Karpas-422 (cell line): ENCODE measurements at places on chromosomes 5 and 9. TPM values are rescaled to one million over a fixed set of nuclear protein-coding genes. Genes with fewer than 3 reads are reported as not detected.

DNA sequence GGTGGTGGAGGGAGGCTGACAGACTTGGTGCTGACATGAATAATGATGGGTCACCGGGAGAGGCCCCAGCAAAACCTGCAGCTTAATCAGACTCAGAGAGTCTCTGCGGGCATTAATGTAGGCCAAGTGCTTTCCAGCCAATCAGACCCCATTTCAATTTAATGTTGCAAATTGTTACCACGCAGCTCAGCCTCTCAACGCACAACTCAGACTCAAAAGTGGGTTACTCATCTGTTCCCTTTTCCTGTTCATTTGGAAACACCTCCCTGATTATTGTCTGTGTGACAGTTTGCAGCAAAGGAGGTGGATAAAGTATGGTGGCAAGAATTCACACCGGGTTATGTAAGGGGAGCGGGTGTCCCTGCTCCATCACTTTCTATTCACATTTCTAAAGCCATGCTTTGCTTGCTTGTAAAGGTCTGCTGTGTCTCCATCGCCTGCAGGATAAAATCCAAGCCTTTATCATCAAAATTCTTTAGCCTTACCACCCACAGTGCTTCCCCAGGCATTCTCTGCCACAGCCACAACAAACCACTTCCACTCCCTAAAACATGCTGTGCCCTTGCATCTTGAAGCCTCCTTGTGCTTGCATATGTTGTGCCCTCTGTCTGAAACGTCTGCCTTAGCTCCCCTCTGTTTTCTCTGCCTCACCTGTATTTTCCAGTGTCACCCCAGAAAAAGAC, 156.5 kb downstream of the ASTN2 start:
- DNase-seq: no peak

DNA sequence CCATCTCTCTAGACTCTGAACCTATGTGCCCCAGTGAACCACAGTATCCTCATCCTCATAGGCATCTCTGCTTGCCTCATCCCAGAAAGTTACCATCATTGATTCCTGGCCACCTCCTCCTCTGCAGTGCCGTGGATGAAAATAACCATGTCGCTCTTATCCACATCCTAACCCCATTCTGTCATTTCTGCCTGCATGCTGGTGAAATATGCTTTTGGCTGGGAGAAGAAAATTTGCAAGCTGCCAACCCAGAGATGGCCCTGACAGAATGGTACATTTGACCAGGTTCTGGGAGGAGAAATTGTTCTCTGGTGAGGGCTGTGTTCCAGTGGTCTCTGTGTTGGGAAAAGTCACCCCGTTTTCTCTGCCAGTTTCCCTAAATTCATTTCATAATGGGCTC, 149.7 kb downstream of the NMUR2 start:
- no peak for DNase-seq

- no peak for DNase-seq
Observed at GRCh38 chr9:108437656-108438055, 418.1 kb downstream of the ACTL7B start.

DNA sequence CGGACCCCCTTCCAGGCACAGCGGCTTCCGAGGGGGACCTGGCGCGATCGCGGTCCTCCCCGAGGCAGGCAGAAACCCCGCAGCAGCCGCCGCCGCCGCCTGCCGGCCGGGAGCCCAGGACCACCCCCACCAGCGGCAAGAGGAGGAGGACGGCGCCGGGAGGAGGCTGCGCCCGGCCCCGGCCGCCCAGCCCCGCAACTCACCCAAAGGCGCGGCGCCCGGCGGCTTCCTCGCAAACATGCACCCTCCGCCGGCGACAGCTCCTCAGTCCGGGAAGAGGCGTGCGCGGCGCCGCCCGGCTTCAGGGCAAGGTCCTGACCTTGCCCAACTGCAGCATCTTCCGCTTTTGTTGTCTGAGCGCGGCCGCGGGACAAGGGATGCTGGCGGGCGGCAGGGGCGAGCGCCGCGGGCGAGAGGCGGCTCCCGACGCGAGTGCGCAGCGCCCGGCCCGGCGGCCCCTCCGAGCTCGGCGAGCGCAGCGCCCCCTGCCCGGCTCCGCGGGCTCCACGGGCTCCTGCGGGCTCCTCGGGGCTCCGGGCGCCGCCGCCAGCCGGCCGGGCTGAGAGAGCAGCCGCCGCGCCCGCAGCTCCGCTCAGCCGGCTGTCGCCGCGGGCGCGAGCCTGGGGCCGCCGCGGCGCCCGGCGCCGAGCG, 507 bp downstream of the CTNND2 start:
- no peak for DNase-seq

- no peak for DNase-seq
Observed at GRCh38 chr5:23001120-23001519, 148.0 kb upstream of the CDH12 start.

DNA sequence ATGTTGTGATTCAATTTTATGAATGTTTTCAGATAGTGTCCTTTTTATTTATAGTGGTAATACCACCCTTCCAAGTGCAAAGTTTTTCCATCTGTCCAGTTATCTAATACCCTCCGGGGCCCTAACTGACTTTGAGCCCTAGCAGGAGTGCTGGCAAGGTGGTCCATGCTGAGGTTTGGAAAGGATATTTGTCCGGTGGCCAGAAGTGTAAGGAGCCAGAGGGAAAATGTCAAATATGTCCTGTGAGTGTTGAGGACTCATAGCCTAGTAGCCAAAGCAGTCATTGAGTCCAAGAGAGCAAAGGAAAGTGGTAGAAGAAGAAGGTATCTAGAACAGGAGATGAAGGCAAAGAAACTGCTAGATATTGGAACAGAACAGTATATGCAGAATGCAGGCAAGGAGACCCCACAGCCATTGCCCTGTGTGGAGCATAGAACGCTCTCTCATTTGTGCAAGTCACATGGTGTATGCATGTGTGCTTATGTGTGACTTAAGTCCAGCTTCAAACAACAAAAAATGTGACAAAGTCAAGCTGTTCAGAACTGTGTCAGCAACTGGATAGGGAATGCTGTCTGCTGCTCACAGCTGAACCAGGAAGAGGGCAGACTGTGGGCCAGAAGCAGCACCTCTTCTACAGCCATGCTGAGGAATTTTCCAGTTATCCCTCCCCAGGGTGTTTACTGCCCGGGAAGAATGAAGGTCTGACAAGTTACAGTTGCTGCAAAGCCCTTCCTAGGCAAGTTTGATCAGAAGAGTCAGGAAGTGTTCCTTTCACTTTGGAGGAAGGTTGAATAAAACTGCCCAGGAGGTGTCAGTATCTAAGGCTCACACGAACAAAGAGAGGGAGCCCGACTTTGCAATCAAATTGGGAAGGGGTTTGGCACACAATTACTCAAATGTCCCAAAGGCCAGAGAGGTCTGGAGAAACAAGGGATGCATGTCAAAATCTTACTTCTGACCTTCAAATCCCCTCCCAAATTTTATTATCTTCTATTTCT, 463.3 kb upstream of the DMAC1 start:
- DNase-seq: no peak

DNA sequence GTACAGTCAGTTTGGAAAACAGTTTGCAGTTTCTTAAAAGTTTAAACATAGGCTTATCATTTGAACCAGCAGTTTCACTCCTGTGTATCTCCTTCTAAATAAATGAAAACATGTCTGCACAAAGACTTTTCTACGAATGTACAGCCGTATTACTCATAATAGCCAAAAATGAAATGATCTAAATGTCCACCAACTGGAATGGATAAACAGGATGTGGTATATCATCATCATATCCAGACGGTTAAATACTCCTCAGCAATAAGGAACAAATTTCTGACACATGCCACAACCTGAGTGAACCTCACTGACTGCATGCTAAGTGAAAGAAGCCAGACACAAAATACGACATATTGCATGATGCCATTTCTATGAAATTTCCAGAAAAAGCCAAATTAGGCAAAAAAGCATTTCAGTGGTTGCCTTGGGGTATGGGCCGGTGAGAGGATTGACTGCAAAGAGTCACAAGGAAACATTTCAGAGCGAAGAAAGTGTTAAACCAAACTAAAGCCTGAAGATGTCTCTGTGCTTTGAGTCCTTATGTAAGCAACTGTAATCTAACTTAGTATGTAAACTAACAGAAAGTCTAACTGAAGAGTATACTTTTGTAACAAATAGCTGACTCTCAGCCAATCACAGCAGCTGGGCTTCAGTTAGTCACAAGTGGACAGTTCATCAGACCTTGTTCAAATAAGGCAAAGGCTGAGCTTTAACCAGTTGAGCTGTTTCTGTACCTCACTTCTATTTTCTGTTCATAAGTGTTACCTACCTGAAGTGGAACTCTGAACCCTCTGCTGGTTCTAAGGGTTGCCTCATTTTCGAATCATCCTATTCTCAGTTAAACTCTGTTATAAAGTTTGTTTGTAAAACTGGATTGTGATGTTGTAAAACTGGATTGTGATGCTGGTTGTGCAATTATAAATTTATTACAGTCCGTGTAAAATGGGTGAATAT, 65.2 kb downstream of the TRIO start:
- no peak for DNase-seq

GRCh38 chr5:159838551-159839222, 77.6 kb upstream of the ADRA1B start:
- DNase-seq: no peak

DNA sequence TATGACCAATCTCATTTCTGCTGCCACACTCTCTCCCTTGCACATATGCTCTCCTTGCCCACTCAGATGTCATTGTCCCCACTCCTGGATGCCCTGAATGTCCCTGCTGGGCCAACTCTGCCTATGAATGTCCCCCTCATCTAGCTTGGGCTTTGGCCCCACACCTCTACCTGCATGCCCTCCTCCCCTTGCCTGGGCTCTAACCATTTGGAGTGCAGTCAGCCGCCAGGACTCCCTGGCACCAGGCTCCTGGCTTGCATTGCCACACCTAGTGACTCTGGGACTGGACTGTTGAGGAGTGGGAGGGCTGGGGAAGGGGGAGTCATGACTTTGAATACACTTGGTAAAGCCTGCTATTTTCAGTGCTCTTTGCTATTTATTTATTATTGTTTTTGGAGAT, 41.6 kb upstream of the POMT1 start:
- no peak for DNase-seq

DNA sequence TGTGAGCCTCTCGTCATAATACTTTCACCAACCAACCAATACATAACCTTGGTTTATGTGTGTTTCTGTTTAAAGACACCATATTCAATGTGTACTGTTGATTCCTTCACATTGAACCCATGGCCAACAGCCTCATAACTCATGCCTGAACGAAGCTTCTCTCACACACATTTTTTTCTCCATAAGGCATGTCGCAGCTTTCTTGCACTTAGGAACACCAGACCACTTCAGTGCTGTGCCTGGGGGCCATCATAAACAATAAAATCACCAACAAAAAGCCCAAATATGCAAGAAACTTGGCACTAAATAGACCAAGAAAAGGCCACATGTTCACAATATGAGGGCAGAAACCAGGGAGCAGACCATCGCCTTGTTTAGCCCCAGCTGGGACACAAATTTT, 192.2 kb downstream of the ROR2 start:
- no peak for DNase-seq

GRCh38 chr5:7728076-7728475, 122.9 kb downstream of the CFAP90 start:
- no peak for DNase-seq

DNA sequence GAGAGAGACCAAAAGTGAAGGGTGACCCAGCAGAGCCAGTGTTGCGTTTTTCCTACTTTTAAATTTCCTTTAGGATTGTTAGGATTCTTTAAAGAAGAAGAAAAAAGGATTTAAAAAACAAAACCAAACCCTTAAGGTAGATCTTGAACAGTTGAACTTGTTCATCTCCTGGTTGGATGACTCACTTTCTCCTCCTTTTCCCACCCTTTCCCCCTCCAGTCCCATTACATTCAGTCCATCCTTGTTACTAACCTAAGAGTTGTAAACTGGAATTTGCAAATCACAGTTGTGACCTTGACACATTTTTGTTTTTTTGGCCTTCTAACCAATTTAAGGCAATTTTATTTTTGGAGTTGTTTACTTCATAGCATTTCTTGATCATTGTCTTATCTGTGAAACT, 289.2 kb downstream of the ARHGAP26 start:
- no peak for DNase-seq

GRCh38 chr5:137395011-137395755, 103.9 kb downstream of the SPOCK1 start:
- no peak for DNase-seq

DNA sequence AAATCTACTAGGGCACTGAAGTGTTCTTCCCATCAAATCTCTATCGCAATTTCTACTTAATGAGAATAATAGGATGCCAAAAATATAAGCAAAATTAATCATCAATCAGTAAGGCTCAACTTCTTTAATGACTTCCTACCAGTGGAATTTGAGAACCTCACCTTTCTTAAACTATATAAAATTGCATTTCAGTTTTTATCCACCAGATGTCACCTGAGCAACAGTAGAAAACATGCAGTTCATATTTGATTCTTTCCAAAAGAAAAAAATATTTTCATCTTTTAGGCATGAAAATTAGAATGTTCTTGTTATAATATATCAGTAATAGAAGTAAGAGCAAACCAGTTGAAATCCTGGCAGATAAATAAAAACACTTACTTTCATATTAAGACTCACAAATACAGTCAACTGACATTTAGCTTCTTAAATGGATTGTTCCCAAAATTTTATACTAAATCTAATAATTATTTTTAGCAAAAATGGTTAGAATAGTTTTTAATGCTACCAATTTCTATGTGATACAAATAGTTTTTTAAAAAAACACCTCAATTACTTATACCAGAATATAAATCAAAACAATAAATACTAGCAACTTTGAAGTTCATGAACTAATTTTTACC, 13.4 kb upstream of the CCDC112 start:
- DNase-seq: peak; percentile 80

DNA sequence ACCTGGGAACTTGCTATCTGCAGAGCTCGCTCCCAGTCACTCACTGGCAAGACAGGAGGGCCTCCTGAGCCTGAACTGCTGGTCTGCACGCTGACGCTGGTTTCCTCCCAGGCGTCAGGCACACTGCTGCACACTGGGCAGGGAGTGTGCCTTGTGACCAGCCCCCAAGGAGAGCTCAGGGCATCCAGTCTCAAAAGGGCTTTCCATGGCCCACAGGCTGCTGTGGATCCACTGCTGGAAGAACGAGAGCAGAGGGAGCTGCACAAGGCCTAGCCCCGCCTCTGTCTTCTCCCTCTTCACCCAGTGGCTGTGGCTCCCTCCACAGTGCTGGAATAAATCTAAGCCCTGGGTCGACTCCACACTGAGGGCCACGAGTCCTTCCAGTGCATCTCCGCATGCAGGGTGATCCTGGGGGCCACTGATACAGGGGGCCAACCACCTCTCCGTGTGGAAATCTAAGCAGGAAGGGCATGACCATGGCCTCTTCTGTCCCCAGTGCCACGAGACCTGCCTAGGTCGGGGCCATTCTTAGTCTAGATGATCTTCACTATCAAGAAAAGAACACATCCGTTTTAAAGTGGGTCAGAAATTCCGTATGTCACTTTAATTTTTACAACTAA, 93.6 kb downstream of the CAMSAP1 start:
- DNase-seq: no peak

- DNase-seq: no peak
Observed at GRCh38 chr5:123204251-123204650, 115.2 kb downstream of the PRDM6 start.

The PLAC8L1 gene
- total RNA-seq: 2.0 TPM in 1 of 2 replicates, not detected in the other

The GPX8 gene
- total RNA-seq: not detected in 2 replicates

The TEK gene
- not detected in 2 replicates for total RNA-seq

The TMEM232 gene
- 4.2 and 4.3 TPM in 2 replicates for total RNA-seq
